ENCODE measurements at places on chromosomes 13 and 19.

DNA sequence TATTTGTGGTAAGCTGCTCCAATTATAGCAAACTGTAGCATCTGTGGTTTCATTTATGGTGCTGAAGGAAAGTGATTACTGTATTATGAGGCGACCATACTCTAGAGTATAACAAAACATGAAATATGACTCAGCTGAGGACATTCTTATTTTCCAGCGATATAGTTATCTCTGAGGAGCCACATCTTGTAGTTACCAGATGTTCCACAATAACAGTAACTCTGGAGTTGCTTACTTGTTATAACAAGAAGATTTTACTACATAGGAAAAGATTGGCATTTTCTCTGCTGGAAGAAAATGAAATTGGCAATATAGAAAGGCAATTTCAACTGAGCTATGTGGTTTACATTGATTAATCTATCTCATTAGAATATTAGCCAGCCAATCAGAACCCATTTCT, 1634.2 kb downstream of the PCDH9 start:
- no peak for DNase-seq

GRCh38 chr13:65594298-65594781, 1635.8 kb downstream of the PCDH9 start:
- no peak for DNase-seq

- DNase-seq: no peak
Measured at GRCh38 chr13:110436276-110436675, 125.2 kb downstream of the RAB20 start.

GRCh38 chr13:106373304-106373988, 162.0 kb downstream of the EFNB2 start:
- no peak for DNase-seq

DNA sequence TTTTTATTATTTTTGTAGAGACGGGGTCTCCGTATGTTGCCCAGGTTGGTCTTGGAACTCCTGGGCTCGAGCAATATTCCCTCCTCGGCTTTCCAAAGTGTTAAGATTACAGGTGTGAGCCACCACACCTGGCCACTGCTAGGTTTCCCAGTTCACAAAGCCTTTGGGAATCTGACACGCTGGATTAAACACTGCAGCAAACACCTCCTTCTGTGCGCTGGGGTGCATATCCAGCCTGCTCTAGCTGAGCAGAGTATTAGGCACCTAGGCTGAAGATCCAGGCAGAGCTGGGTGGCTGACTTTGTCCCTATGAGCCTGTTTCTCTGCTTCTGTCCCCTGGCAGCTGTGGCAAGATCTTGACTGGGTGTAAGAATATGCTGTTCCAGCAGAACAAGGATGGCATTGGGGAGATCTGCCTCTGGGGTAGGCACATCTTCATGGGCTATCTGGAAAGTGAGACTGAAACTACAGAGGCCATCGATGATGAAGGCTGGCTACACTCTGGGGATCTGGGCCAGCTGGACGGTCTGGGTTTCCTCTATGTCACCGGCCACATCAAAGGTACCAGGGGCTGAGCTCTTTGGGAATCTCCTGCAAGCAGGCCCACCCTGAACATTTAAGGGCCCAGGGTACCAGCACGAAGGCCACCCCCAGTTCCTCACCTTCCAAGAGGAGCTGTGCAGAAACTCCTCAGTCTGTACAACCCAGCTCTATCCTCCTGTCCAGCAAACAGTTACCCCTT, 49.8 kb downstream of the ACSBG2 start:
- no peak for DNase-seq

DNA sequence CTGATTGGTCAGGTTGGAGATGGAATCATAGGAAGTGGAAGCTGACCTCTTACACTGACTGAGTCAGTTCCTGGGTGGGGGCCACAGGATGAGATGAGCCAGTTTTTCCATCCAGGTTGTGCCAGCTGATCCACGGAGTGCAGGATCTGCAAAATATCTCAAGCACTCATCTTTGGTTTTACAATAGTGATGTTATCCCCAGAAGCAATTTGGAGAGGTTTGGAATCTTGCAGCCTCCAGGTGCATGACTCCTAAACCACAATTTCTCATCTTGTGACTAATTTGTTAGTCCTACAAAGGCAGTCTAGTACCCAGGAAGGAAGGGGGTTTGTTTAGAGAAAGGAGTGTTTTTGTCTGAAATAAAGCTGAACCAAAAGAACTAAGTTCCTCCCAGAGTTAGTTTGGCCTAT, 212.8 kb downstream of the SLITRK6 start:
- DNase-seq: no peak

DNA sequence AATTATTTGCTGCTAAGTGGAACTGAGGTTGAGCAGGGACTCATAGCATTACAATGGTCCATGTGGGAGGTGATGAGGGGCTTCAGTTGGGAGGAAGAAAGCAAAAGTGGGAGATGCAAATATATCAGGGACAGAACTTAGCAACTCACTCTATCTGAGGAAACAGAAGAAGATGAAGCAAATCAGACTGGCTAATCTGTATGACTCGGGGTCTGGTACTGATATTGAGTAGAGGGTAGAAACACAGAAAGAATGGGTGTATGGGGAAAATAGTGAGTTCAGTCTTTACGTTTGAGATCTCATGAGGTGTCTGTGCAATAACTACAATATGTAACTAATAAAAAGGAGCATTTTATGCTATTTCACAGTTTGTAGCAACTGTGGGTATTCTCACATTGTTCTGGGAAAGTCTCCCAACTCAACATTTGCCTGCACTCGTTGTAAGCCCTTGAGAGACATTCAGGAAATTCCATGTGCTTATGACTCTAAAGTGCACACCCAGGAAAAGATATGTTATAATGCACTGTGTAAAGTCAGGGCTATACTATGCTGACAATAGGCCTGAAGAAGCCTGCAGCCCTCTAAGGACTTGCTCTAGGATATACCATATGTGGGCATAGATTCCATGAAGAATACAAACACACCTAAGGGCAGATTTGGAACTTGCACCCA, 183.5 kb downstream of the SPRY2 start:
- no peak for DNase-seq

GRCh38 chr13:97259798-97260714, 37.9 kb downstream of the MBNL2 start:
- DNase-seq: no peak

DNA sequence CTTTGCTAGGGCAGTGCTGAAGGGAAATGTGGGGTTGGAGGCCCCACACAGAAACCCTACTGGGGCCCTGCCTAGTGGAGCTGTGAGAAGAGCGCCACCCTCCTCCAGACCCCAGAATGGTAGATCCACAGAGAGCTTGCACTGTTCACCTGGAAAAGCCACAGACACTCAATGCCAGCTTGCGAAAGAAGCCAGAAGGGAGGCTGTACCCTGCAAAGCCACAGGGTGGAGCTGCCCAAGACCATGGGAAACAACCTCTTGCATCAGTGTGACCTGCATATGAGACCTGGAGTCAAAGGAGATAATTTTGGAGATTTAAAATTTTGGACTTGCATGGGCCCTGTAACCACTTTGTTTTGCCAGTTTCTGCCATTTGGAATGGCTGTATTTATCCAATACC, 615.4 kb upstream of the MIR17HG start:
- no peak for DNase-seq

DNA sequence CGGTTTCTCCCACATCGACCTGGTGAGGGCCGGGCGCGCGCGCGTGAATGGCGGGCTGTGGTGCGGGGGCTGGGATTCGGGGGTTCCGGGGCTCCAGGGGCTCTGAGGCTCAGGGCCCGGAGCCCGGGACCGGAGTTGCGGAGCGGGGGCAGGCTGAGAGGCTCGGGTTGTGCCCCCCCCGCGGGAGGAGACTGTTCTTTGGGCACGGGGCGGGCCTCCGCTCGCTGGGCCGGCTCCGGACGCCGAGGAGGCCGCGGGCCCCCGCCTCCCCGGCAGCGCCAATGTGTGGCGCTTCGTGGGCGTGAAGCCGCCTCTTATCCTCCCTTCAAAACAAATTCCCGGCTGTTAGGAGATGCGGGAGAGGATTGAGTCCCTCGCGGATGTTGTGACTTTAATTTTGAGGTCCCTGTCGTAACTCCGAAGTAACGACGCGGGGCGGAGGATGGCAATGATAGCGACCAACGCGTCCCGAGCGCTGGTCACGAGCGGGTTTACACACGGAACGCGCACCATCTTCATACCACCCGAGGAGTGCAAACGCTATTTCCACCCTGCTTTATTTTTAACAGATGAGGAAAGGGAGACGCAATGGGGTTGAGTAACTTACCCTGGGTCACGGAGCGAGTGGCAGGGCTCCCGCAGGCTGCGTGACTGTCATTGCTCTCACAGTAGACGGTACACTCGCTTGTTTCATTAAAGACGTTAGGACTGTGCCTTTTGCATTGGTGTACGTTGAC, 536 bp downstream of the UBA2 start:
- DNase-seq: no peak

DNA sequence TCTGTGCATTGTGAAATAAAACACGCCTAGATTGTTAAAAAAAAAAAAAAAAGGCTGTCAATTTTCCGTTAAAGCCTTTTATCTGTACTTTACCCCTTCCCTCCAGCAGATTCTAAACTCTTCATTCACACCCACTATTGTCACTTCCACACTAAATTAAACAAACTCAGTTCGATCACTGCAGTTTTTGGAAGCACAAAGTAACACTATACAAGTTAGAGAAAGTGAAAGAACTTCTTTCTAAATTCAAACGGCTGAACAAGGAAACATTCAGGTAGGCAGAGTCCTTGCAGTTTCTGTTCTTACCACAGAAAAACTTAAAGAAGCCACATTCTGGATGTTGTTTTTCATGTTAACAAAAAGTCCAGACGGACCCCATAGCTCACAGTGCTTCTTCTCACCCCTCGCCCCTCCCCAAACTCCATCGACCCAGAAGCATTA, 27.5 kb upstream of the UBE2L5 start:
- DNase-seq: no peak

- no peak for DNase-seq
Measured at GRCh38 chr13:96003304-96003703, 49.9 kb downstream of the UGGT2 start.

GRCh38 chr13:39306639-39307589, 268.7 kb downstream of the NHLRC3 start:
- no peak for DNase-seq

DNA sequence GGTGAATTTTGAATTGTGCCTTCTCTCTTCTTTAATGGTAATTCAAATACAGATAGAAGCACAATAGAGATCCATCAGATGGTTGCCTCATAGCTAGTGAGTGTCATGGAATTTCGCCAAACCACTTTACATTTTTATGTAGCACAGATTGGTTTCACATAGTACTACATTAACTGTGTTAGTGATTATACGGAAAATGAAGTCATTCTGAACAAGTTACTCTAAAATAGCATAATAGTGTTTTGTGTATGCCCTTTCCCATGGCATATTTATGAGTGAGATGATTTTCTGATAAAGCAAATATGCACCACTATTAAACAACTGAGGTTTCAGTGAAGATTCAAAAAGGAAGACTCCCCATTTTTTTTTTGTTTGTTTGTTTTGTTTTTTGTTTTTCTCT, 1623.5 kb downstream of the PCDH9 start:
- no peak for DNase-seq

GRCh38 chr13:66655847-66656454, 574.2 kb downstream of the PCDH9 start:
- DNase-seq: no peak

GRCh38 chr13:30551189-30551588, 66.5 kb upstream of the USPL1 start:
- no peak for DNase-seq

GRCh38 chr19:11872624-11873023, 15.0 kb upstream of the ZNF69 start:
- no peak for DNase-seq

DNA sequence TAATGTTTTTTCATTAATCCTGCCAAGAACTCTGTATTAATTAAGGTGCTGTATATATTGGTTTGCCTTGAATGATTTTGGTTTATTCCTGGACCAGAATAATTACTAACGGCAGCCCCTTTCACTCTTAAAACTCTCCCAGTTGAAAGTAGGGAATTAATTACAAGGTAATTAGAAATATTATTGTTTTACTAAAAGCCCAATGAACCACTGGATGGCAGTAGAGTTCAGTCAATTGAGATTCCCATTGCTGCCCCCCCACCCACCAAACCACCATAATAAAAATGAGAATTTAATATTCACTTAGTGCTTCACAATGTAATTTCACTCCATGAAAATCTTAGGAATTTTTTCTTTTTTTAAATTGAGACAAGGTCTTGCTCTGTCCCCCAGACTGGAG, 13.7 kb downstream of the WBP4 start:
- no peak for DNase-seq

DNA sequence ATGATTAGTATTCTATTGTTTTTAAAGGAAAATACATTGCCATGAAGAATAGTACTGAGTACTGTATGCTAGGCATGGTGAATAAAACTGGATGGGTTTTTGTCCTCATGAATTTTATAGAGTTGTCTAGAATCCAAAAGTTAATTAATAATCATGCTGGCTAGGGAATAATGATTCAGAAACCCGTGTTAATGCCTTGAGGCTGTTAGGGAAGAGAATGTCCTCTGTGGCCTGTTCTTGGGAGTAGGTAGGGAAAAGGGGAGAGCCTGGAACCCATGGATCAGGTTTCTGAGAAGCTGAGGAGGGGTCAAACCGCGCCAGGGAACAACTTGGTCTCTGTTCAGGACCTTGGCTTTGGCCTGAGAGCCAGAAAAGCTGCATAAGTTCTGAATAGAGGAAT, 1376.3 kb upstream of the SLC10A2 start:
- DNase-seq: no peak

- no peak for DNase-seq
Measured at GRCh38 chr19:6060600-6061375, 49.5 kb downstream of the RFX2 start.

DNA sequence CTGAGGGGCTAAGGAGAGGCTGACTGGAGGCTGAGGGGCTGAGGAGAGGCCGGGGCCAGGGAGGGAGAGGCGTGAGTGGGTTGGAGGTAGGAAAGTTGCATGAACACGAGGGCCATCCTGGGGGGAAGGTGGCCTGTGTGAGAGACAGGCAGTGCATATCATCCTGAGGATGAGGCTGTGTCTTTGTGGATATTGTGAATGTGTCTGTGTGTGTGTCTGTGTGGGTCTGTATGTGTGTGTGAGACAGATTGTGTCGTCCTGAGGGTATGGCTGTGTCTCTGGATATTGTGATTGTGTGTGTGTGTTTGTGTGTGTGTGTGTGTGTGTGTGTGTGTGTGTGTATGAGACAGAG, 422 bp downstream of the ZNF71 start:
- DNase-seq: no peak

- peak; percentile 61 for DNase-seq
Measured at GRCh38 chr19:11479898-11480714, 740 bp downstream of the ELAVL3 start.

GRCh38 chr19:17687857-17688784, at the start of gene UNC13A:
TSS of gene UNC13A (minus strand) at chr19:17688354. CDS start at chr19:17688199, 155 bp downstream.
- peak; percentile 37 for DNase-seq

DNA sequence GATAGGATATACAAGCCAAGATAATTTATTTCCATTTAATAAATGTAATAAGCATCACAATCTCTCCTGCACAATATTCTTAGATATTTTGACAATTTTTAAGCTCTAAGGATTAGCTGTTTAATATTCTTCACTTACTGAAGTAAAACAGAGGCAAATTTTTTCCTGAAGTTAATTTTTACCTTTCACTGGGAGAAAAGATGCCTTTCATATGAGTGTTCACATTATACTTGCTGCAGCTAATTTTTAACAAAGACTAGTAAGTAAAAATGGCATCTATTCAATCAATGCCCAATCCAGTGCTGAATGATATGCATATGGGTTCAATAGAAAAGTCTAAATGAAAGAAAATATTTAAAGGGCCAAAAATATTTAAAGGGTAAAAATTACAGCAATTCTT, 377.2 kb upstream of the GPC6 start:
- no peak for DNase-seq
